COLO829 (cell line): ENCODE measurements at places on chromosomes 2 and 18.

DNA sequence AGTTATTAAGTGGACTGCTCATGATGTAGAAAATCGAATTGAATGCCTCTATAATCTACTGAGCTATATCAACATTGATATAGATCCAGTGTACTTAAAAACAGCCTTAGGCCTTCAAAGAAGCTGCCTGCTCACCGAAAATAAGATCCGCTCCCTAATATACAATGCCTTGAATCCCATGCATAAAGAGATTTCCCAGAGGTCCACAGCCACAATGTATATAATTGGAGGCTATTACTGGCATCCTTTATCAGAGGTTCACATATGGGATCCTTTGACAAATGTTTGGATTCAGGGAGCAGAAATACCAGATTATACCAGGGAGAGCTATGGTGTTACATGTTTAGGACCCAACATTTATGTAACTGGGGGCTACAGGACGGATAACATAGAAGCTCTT, 2.0 kb downstream of the KLHL23 start:
- no peak for DNase-seq

- DNase-seq, result peak; percentile 1
Observed at GRCh38 chr2:137886083-137886831, 78.0 kb upstream of the HNMT start.

DNA sequence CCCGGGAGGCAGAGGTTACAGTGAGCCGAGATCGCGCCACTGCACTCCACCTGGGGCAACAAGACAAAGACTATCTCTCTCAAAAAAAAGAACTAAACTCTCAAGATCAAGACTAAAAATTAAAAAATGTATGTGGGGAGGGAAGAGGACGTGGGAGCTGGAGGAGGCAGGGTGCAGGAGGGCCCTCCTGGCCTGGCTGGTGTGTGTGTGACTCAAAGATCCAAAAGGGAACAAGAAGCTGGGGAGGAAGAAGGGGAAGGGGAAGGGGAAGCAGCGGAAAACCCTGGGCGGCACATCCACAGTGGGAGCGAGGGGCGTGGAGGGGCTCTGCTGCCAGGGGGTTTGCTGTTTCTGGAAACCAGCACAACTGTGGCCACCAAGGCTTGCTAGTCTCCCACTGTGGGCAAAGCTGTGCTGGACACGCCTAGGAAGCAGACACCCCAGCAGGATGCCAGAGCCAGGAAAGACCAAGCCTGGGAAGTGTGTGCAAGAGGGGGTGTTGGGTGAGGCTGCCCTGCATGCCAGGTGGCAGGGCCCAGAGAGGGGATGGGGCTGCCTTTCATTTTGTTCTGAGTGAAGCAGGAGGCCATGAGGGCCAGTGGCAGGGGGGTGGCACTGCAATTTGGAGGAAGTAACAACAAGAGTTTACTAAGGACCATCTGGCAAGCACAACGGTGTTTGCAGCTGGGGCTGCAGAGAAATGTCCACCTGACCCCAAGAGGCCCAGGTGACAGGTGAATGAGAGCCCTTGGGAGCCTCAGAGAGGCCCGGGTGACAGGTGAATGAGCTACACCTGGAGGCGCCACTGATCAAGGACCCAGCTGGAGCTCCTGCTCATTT, 44.5 kb downstream of the ANO7 start:
- DNase-seq, result no peak

DNA sequence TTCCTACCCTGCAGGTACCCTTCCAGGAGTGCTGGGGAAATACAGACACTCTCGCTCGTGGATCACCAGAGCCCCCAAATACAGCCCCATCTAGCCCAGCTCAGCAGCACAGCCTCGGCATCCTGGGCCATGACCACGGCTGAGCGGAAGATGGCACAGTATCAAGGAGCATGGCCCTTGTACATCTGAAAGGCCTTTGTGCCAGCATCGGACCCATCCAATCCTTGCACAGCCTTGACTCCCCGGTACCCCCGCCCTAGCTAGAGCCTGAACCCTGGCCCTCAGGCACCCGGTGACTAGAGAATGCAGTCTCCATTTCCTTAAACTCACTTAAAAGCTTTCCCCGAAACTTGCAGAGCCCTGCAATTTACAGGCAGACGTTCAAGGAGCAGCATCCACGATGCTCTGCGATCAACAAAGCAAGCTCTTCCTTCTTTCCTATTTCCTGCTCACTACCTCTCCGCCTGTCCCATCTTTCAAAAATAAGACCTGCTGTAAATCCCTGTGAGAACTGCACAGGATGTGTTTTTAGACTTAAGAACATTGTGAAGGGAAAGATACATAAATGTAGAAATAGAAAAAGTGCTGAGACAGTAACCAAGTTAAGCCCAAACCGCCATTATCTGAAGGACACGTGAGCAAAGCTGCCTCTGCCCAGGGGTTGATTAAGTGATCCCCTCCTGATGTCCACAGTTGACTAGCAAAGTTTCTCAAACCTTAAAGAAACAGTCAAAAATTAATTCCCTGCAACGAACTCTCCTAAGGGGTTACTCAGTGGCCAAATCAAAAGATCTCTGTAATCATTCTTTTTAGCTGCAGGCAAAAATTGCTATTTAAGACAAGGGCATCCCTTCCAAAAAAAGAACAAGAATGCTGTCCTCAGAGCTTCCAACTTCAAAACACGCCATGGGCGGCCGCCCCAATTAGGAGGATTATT, 48.5 kb downstream of the ZNF516 start:
- peak; percentile 57 for DNase-seq

DNA sequence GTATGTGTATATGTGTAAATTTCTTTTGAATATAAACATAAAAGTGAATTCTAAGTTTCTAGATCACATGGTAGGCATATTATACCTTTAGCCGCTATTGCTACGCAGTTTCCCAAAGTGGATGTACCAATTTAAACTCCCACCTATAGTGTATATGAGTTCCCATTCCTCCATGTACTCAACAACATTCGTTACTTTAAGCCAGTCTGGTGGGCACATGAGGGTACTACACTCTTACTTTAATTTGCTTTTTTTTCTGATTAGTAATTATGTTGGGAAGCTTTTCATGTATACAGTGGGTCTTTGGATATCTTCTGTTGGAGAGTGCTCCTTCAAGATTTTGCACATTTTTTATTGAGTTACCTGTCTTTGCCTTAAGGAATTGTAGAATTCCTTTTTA, 683.8 kb downstream of the ERBB4 start:
- no peak for DNase-seq

- DNase-seq, result no peak
Observed at GRCh38 chr2:98445683-98446581, 1.3 kb downstream of the INPP4A start.

DNA sequence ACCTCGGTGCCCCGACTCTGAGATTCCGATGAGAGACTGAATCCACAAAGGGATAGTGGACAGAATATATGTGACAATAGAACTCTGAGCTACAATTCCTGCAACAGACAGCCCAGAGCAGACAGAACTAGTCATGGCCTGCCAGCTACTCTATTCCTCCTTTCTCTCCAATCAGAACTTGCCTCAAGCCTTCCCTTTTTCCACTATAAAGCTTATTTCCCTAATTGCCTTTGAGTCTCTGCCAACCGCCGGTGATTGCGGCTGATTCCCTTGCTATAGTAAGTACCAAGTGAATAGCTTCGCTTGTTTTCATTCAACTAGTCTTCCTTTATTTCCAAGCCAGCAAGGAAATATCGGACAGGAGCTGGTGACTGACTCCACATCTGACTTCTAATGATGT, 96.8 kb downstream of the DSC3 start:
- peak; percentile 69 for DNase-seq

DNA sequence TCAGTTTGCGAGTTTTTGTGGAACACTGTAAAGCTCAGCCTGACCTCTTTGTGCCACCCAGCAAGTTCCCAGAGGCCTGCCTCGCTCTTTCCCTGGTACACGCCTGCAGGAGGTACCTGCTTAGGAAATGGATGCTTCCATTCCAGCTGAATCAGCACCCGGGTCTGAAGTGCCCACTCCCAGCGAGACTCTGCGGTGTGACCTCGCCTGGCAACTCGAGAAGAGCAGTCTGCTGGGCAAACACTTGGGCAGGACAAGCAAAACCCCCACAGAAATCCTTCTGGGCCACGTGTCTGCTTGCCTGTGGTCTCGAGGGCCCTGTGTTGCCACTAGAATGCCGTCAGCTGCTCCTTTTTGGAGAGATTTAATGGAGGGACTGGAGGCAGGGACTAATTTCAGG, 127.6 kb downstream of the MAPK4 start:
- no peak for DNase-seq

DNA sequence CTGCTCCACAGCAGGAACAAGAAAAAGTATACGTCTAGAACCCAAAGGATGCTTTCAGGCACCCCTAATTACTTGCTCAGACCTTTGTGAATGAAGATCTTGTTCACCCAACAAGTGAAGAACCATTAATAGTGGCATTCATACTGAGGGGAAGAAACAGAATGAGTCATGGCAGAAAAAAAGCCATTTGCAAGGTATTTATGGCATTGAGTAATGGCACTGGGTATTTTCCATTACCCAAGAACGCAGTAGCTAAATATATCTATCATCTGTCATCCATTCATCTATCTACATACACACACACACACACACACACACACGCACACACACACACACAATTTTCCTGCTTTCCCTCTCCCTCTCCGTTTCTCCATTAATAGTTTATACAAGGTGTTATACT, 56.4 kb upstream of the XIRP2 start:
- peak; percentile 48 for DNase-seq

GRCh38 chr2:195709901-195710806, 53.1 kb downstream of the SLC39A10 start:
- DNase-seq, result peak; percentile 22

DNA sequence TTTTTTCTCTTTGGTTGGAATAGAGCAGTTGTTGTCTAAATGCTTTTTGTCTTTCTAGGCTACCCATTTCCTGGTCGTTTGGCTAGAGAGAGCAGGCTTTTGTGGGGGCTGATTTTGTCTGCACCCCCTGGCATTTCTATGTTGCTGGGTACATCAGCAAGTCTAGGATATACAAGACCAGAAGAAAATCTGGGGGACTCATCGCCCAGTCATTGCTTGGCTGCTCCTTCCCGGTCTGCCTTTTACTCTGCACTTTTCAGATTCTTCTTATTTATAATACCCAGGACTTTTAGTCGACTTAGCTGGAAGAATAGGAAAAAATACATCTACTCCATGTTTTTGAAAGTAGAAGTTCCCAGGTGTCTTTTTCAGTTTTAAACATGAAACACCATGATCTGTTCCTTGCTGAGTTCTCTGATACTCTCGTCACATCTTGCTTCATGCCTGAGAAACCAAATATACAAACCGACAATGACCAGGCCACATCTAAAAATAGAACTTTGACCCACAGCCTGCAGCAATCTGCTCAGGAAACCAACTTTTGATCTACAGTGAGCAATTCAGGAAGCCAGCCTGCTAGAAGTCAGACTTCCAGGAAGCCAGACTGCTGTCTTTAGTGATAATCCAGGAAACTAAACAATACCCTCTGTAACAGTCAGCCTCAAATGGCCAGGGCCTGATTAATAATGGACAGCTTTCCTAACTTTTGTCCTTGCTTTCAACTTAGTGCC, 163.8 kb upstream of the MEX3C start:
- DNase-seq, result peak; percentile 40

DNA sequence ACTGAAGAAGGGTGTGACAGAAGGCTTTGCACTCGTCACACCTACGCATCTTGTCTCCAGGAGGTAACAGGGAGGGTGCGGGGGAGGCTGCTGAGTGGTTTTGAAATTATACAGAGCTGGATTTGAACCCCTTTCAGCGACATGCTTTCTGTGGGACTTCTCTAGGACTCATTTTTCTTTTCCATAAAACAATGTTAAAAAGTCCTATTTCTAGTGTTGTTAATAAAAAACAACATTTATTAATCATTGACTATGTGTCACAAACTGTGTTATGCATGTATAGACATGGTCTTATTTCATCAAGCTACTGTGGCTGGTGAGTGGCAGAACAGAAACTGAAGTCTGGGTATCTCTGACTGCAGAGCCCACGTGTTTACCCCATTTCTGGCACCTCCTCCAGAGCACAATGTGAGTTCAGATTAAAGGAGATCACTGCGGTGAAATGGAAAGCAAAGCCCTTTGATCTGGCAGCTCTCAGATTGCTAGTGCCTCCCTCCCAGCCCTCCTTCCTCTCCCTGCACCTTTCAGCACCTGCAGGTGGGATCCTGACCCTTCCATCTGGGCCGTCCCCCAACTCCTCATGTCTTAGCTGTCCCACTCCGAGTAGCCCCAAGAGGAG, 315.5 kb upstream of the MYT1L start:
- DNase-seq, result no peak

DNA sequence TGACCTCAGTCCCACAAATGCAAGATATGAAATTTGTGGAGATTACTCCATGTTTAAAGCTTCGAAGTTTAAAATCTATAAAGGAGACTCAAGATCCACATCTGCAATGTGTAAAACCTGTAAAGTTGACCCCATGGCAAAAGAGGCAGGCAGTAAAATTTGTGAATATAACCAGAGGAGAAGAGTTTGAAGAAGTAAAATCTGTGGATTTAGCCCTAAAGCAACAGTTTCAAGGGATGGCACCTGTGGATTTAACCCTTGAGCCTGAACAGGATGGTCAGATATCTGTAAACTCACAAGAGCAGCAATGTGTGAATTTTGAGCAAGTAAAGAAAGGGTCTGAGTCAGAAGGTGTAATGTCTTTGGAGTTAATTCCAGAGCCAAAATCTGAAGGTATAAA, 11.2 kb upstream of the ZNF512 start:
- DNase-seq, result no peak

GRCh38 chr18:76957384-76958355, 135.3 kb downstream of the ZNF236 start:
- no peak for DNase-seq

- peak; percentile 74 for DNase-seq
Observed at GRCh38 chr18:13471971-13472628, 253.5 kb downstream of the LDLRAD4 start.

DNA sequence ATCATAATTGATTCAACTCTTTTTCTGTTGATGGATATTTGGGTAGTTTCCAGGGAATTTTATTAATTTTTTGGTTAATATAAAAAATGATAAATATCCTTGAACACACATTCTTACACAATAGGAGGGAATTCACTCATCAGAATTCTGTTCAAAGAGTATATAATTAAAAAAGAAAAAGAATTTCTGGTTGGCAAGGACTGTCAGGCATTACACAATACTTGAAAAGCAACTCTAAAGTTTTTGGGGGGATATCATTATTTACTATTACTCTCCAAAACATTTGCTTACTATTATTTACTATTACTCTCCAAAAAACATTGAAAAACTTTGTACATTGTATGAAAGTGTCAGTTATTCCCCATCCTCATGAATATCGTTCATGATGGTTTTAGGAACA, 38.0 kb downstream of the G6PC2 start:
- DNase-seq, result no peak

- DNase-seq, result peak; percentile 31
Observed at GRCh38 chr2:50143822-50144575, 887.9 kb downstream of the NRXN1 start.

GRCh38 chr2:191218292-191218898, 26.8 kb upstream of the MYO1B start:
- peak; percentile 48 for DNase-seq

GRCh38 chr2:134690629-134691215, 28.1 kb downstream of the TMEM163 start:
- no peak for DNase-seq
